Amygdala (tissue), 56 donors: ENCODE measurements at places on chromosomes 3 and 15.

DNA sequence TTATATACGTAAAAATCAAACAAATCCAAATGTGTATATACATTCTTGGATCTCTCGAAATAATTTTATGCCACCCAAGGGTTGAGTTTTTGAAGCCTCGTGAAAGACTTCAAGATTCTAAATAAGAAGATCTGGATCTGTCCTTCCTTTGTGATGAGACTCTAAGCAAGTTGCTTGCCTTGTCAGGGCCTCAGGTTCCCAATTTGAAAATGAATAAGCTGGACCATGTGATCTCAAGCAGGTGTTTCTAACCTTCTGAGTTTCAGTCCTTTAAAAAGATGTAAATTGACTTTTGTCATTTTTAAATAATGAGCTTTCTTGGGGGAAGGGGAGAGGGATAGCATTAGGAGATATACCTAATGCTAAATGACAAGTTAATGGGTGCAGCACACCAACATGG, 137.1 kb downstream of the P3H2 start:
- DNase-seq, result no peak

GRCh38 chr3:75342425-75342824, 321.7 kb upstream of the FRG2C start:
- DNase-seq, result no peak

- DNase-seq, result no peak
Measured at GRCh38 chr3:43726521-43726920, 35.8 kb downstream of the ABHD5 start.

DNA sequence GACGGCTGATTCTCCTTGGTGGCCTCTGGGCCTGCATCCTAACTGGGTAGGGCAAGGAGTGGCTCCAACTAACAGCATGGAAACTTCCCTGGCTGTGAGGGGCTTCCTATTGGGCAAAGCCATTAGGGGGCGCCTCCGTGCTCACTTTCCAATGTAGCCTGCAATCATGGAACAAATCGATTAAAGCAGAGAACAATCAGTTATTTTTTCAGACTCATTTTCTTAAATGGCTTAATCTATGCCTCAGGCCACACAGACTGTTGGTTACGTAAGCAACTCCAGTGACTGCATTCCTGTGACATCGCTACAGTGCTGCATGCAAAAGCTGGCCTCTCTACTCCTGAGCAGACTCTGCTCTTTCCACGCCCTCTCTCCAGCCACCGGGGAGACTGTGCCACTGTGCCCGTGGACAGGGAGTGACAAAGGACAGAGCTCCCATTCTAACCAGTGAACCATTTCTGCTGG, 278.9 kb downstream of the KLF13 start:
- no peak for DNase-seq

- no peak for DNase-seq
Measured at GRCh38 chr3:114445233-114445632, 151.4 kb downstream of the TIGIT start.

- no peak for DNase-seq
Measured at GRCh38 chr3:186354100-186354499, 7.9 kb downstream of the DGKG start.

GRCh38 chr3:51934991-51935885, 6.5 kb downstream of the RRP9 start:
- no peak for DNase-seq

DNA sequence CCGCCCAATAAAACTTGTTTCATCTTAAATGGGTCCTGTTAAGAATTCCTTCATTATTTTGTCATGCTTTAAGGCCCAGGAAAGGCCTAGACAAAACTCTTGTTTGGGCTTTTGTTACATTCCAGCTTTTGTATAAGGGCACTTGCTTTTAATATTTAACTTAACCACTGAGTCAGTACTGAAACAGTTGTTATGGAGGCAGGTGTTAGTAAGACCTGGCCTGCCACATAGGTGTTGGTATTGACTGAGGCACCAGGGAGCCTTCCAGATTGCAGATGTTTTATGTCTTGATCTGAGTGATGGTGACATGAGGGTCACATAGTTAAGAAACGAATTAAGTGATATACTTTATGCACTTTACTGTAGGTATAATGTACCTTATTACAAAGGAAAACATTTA, 274.9 kb upstream of the TGFBR2 start:
- no peak for DNase-seq

DNA sequence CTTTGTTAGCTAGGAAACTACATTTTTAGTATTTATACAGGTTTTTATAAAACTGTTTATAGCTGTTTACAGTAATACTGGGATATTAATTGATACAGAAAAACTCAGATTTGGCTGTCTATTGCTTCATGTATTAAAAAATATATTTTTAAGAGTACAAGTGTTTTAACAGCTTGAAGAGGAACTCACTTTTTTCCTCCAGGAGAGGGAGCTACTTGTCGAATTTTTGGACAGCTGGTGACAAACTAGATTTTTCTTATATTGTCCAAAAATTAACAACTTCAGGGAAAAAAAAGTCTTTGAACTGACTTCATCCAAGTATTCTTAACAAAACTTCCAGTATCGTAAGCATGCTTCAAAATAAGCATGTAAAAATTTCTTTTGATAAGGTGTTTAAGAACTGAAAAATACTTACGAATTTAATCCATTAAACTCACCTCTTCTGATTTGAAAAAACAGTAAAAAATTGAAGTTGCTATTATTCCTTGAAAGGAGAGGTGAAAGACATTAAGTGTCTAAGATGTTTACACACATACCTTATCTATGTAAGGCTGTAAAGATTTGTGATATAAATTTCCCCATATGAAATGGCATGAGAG, 4.0 kb downstream of the DIPK2A start:
- no peak for DNase-seq

GRCh38 chr15:97728791-97729190, 231.7 kb upstream of the ARRDC4 start:
- peak; percentile 10 for DNase-seq

DNA sequence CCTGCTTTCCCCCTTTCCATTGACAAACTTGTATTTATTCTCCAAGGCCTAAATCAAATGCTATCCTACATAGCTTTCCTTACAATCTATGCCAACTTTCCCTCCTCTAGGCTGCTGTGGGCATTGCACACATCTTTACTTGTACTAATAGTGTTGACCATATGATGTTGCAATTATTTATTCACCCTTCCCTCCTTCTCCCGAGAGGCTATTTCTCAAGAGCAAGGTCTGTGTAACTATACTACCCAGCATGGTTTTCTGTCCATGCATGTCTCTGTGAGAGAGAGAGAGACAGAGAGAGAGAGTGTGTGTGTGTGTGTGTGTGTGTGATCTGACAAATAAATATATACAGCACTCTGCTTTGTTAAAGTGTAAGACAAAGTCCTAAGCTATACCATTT, 63.8 kb downstream of the GTPBP8 start:
- no peak for DNase-seq

GRCh38 chr3:24598695-24599470, 104.2 kb upstream of the THRB start:
- DNase-seq, result no peak

DNA sequence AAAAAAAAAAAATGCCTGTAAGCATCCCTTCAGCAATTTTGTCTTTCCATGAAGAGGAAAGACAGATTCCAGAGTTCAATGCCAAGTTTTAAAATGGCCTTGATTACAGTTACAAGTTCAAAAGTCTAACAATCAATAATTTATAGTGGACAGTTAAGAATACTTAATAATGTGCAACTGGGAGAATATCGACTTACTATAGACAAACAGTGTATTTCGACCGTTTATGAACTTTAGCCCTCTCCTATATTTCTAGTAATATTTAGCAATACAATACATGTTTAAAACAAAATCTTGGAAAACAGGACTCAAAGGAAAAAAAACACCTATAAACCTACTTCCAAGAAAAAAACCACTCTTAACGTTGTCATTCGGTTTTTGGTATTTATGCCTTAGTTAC, 1.5 kb downstream of the PBRM1 start:
- DNase-seq, result no peak

DNA sequence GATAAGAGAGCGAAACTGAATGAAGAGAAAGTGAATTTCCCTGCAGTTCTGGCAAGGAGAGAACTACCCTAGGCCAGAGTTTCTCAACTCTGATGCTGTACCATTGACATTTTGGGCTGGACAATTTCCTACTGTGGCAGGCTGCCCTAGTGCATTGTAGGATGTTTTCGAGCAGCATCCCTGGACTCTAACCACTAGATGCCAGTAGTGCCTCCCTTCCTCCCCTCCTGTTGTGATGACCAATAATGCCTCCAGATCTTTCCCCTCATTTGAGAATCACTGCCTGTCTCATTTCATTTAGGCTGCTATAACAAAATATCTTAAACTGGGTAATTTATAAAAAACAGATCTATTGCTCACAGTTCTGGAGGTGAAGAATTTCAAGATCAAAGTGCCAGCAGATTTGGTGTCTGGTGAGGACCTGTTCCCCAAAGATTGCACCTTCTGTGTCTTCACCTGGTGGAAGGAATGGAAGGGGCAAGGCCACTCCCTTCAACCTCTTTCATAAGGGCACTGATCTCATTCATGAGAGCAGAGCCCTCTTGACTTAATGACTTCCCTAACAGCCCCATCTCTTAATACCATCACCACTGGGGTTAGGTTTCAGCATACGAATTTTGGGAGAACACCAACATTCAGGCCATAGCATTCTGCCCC, 188.9 kb upstream of the MEIS2 start:
- no peak for DNase-seq

DNA sequence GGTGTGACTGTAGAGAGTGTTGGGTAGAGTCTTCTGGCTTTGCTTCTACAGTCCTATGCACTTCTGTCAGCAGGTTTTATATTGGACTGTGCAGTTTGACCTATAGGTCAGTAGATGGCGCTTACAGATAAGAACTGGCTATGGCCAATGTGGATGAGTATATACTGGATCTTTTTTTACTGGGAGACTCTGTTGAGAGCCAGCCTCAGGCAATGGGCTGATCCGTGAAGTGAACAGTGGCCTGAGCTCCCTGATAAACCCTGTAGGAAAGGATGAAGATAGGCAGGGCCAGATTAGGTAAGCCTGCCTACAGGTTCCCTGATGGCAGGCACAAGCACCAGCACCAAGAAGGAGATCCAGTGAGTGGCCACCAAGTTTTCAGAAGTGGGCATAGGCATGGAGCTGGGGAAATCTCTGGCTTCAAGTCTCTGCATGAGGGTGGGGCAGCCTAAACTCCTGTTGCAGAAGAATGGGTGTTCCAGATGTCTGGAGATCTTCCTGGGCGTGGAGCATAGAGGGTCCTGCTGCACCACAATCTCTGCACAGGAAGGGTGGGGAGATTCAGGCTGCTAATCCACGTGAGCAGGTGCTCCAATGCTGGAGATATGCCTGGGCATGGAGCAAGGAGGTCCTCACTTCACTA, 326.0 kb upstream of the SGO1 start:
- DNase-seq, result no peak

DNA sequence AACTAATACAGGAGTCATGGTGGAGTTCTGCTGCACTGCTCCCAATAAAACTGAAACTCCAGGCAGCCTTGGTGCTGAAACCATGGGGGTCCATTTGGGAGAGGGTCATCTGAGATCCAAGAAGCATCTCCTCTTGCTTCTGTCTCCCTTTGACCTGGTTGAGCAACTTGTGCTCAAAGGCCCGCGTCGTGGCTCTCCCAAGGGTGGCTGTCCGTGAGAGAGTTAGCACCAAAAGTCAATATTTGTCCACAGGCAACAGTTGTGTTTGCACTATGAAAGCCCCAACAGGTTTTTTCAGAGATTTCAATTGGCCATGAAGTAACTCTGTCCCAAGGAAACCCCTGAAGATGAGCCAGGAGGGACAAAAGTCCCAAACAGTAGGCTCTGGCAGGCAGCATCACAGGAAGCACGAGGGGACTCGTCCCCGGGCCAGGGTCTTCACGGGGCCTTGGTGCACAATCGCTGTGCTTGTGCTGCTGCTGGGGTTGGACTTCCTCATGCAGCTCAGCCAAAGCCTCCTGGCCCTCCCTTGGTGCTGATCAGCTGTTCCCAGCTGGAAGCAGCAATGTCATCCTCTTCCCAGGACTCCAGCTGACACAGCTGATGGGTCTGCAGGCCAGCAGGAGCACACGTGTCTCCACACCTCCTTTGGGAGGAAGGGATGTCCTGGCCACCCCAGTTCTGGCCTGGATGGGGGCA, 39.4 kb upstream of the WNT5A start:
- DNase-seq, result no peak

- DNase-seq, result no peak
Measured at GRCh38 chr3:194464692-194465091, 22.1 kb downstream of the ATP13A3 start.
